ENCODE measurements at places on chromosomes 4 and X. TPM values are rescaled to one million over a fixed set of nuclear protein-coding genes. Genes with fewer than 3 reads are reported as not detected.

The STAP1 gene
- polyA plus RNA-seq: not detected

The EDA2R gene
- 6.1 TPM for polyA plus RNA-seq

The GPRASP3 gene
- 16.4 TPM for polyA plus RNA-seq

The CYLC1 gene
- not detected for polyA plus RNA-seq

The TLR6 gene
- not detected for polyA plus RNA-seq

The MMRN1 gene
- polyA plus RNA-seq: 2.2 TPM

The ART3 gene
- not detected for polyA plus RNA-seq

The VCX2 gene
- not detected for polyA plus RNA-seq

The IQCM gene
- not detected for polyA plus RNA-seq

The GPR34 gene
- not detected for polyA plus RNA-seq

The ATP1B4 gene
- polyA plus RNA-seq: not detected

The PDGFRA gene
- polyA plus RNA-seq: 0.43 TPM
